Activated naive CD8-positive, alpha-beta T cell treated with anti-CD3 and anti-CD28 coated beads for 36 hours (primary cell): ENCODE measurements at places on chromosomes 12 and 14. TPM values are rescaled to one million over a fixed set of nuclear protein-coding genes. Genes with fewer than 3 reads are reported as not detected.
A peak's percentile ranks its signal among the peaks of the same experiment; 100 is the strongest.

GRCh38 chr12:6950811-6951540, at the start of gene PTPN6:
PTPN6 (plus strand) TSS chr12:6951356; CDS start chr12:6951513, 157 bp downstream.
- peak; percentile 79 for DNase-seq
- peaks cover 66% of the 10 kb centered on the region for H3K4me1 ChIP-seq
- H3K27ac ChIP-seq: peak within 1 kb of the TSS; percentile 93
- H3K27me3 ChIP-seq: peaks cover 4% of the 10 kb centered on the region
- H3K36me3 ChIP-seq: peaks cover 46% of the 10 kb centered on the region

- H3K36me3 ChIP-seq: no peaks in the 10 kb centered on the region
- H3K27me3 ChIP-seq: peaks cover 9% of the 10 kb centered on the region
- peak; percentile 32 for DNase-seq
- H3K4me1 ChIP-seq: peaks cover 11% of the 10 kb centered on the region
- H3K27ac ChIP-seq: peak overlapping the region; percentile 21
These were observed 188.5 kb downstream of the ALX1 start for GRCh38 chr12:85468356-85469157.

DNA sequence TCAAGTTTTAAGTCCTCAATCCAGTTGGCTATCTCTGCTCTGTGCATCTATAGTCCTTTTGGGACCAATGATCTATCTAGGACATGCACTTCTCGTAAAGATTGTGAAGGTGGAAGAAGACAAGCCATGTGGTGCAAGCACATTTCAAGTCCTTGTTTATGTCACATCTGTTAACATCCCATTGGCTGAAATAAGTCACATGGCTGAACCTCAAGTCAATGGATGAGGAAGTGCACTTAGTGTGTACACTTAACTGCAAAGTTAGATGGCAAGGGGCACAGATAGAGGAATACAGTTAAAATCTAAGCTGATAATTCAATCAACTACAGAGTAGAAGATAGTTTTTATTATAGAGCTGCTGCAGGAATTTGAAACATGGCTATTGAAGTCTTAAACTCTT, 362.8 kb upstream of the TBX3 start:
- H3K4me1 ChIP-seq: no peaks in the 10 kb centered on the region
- no peak for DNase-seq
- H3K36me3 ChIP-seq: no peaks in the 10 kb centered on the region
- no peaks in the 10 kb centered on the region for H3K27me3 ChIP-seq

DNA sequence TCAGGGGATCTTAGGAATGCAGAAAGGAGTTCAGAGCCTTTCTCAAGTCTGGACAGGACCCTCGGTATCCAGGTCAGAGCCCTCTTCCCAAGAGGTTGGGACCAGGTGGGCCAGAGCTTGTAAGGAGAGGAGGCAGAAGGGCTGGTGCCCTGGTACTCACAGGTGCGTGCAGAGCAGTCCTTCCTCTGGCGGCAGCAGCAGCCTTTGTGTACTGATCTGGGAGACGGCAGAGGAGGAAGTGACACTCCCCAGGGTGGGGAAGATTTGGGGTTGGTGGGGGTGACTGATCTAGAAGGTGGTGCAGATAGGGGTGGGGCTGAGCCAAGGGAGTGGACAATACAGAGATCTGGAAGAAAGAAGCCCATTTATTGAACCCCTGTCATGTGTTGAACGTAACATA, at the start of gene ITGB7:
Gene ITGB7, minus strand, starts transcription at position 210 of the 400 bp plus-strand sequence. CDS start 6,808 bp downstream, outside the sequence.
- peaks cover 54% of the 10 kb centered on the region for H3K36me3 ChIP-seq
- peak within 1 kb of the TSS; percentile 88 for H3K27ac ChIP-seq
- no peaks in the 10 kb centered on the region for H3K27me3 ChIP-seq

DNA sequence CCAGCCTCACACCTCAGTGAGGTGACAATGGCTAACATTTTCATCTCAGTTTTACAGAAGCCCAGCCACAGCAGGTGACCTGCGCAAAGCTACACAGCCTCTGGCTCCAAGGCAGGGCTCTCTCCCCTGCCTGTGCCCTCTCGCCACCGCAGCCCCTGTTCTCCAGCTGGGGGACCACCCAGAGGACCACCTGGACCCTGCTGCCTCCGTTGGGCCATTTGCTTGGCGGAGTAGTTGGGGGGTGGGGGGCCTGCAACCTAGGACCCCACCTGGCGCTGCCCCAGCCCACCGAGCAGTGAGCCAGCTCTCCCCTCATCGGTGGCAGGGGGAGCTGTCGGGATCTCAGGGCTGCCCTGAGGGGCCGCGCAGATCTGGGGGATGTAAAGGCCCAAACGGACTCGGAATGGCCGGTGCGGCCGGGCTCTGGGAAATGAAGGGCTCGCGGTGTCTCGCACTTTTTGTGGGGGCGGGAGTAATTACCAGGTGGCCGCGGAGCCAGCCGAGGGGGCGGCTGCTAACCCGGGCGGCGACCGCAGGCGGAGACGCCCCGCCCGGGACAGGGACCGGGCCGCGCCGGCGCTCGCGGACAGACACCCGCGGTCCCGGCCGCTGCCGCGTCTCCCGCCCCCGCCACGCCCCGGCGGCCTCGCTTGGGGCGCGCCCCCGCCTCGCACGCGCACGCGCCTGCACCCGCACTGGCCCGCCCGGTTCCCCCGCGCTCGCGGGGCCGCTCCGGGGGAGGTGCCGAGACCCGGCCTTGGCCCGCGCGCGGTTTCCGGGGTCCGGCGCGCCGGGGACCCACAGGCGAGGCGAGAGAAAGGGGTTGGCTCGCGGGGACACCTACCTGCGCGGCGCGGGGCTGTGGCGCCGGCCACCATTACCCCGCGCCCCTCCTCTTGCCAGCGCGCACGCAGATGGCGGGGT, 8.6 kb upstream of the GPR68 start:
- peak; percentile 58 for DNase-seq
- H3K27me3 ChIP-seq: no peaks in the 10 kb centered on the region
- H3K4me1 ChIP-seq: peaks cover 70% of the 10 kb centered on the region
- no peak overlapping the region for H3K27ac ChIP-seq
- H3K36me3 ChIP-seq: peaks cover 22% of the 10 kb centered on the region

DNA sequence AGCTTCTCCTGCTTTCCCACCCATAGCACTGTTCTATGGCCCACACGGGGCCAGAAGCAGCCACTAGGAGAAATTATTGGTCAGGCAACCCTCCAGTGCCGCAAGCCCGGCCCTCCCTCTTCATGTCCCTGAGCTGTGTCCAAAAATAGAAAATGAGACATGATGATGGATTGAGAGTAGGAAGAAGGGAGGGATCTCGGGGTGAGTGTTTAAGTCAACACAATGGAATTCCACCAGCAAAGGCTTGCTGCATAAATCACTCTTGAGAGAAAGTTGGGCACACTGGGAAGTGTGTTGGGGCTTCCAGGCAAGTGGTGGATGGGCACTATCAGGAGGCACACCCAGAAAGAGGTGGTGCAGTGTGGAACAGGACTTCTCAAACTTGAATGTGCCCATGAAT, 94.2 kb downstream of the LLPH start:
- H3K27ac ChIP-seq: no peak overlapping the region
- H3K27me3 ChIP-seq: peaks cover 62% of the 10 kb centered on the region
- no peak overlapping the region for H3K4me3 ChIP-seq
- no peaks in the 10 kb centered on the region for H3K4me1 ChIP-seq
- no peak for DNase-seq
- no peaks in the 10 kb centered on the region for H3K36me3 ChIP-seq

DNA sequence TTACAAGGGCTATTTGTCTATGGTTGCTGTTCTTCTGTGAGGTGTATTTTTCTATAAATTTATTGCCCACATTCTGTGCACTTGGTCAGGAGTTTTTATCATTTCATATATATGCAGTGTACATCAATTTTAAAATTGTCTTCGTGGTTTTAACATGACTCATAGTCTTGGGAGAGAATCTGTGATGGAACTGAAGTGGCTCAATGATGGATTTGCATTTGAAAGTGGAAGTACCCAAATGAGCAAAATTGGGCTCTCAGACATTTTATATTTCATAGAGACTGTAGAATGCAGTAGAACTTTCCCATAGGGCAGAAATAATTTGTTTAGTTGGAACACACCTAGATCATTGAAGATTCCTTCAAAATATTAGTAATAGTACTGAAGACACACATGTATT, 1.9 kb upstream of the SCFD1 start:
- peaks cover 37% of the 10 kb centered on the region for H3K4me1 ChIP-seq
- peaks cover 25% of the 10 kb centered on the region for H3K36me3 ChIP-seq
- no peaks in the 10 kb centered on the region for H3K27me3 ChIP-seq

GRCh38 chr14:20631023-20631879, 10.2 kb downstream of the OR6S1 start:
- peaks cover 48% of the 10 kb centered on the region for H3K4me1 ChIP-seq
- H3K27me3 ChIP-seq: peaks cover 63% of the 10 kb centered on the region
- H3K27ac ChIP-seq: peak overlapping the region; percentile 79
- peak; percentile 55 for DNase-seq

DNA sequence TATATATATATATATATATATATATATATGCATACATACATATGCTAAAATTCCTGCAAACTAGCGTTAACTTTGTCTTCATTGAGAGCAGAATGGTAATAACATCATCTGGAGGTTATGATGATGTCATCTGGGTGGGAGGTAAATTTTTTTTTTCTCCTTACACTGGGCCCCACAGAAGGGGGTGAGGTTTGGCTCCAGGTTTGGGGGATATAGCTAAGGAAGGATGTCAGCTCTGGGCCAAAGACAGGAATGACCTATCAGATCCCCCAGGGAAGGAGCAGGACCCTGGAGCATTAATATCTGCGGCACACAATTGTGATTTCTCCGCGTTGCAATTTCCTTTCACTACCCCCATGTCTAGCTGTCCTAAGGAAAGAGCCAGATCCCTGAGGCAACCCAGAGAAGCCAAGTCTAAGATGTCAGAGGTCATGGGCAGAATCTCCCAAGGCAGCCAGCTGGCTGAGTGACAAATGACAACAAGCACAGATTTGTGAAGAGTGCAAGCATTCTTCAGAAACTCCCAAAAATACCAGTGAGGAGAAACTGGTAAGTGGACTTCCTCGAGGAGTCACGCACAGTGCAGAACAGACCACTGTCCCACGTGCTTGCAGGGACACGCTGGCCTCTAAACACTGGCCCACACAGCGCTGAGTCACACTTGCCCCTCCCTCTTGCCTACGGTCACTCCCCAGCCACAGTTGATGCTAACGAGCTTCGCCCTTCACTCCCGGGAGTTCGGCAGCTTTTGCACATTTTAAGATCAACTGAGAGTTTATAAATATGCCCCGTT, 9.9 kb downstream of the UBC start:
- no peak overlapping the region for H3K27ac ChIP-seq
- no peak overlapping the region for H3K4me3 ChIP-seq
- no peaks in the 10 kb centered on the region for H3K27me3 ChIP-seq
- no peak for DNase-seq

DNA sequence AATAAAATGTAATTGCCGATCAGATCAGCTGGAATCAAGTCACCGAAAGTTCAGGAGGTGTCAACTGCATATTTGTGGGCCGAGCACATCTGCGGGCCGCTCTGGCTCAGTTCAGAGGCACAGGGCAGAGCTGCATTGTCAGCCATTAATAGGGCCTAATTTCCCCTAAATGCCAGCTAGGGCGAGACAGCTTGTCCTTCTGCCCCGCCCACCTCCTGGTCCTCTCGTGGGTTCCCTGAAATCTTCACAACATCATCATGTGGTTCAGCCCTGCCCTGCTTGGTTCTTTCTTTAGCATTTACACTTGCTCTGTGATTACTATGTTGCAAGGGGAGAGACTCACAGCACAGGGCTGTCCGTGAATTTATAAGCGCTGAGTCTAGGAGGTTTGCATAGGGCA, 148.9 kb downstream of the CHST11 start:
- no peaks in the 10 kb centered on the region for H3K27me3 ChIP-seq
- no peak overlapping the region for H3K27ac ChIP-seq
- H3K4me3 ChIP-seq: no peak overlapping the region
- H3K36me3 ChIP-seq: peaks cover 1% of the 10 kb centered on the region

GRCh38 chr12:46258129-46258528, 10.7 kb downstream of the SLC38A1 start:
- H3K27ac ChIP-seq: peak overlapping the region; percentile 50
- H3K4me3 ChIP-seq: no peak overlapping the region
- DNase-seq: no peak
- H3K27me3 ChIP-seq: no peaks in the 10 kb centered on the region

- peaks cover 27% of the 10 kb centered on the region for H3K27me3 ChIP-seq
- no peak overlapping the region for H3K4me3 ChIP-seq
- H3K36me3 ChIP-seq: no peaks in the 10 kb centered on the region
- H3K27ac ChIP-seq: no peak overlapping the region
- no peaks in the 10 kb centered on the region for H3K4me1 ChIP-seq
- no peak for DNase-seq
These were observed 93.4 kb upstream of the TMEM233 start for GRCh38 chr12:119500209-119500608.

DNA sequence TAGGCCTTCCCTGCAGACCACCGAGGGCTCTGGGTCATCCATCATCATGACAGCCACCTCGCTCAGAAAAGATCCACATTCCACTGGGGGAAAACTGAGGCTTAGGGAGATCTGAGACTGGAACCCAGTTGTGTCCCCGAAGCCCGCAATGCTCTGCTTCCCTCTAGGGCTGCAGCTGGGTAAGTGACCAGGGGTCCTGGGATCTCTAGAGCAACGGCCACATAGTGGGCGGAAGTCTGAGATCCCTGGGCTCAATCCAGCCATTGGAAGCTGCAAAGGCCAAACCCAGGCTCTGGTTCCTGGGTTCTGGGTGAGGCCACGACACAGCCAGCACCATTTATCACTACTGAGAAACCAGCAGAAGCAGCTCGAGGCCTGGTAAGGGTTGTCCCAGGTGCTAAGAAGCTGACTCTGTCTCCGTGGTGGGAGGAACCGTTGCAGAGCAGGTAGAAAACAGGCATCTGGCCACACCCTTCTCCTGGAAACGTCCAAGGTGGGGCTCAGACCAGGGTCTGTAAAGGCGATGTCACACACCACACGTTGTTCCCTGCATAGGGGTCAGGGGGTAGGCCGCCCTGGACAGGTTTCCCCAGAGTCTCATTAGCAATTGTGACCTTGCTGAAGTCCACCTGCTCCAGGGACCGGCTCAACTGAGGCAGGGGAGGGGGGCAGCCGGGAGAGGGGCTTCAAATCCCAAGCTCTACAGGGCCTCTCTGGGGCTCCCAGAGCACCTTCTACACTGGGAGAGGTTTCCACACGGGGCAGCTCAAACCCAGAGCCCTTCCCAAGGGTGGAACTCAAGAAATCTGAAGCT, 38.6 kb downstream of the BCL11B start:
- H3K4me1 ChIP-seq: peaks cover 87% of the 10 kb centered on the region
- no peaks in the 10 kb centered on the region for H3K27me3 ChIP-seq
- DNase-seq: no peak

- no peak overlapping the region for H3K4me3 ChIP-seq
- peaks cover 44% of the 10 kb centered on the region for H3K4me1 ChIP-seq
- H3K27ac ChIP-seq: peak overlapping the region; percentile 30
- H3K36me3 ChIP-seq: peaks cover 19% of the 10 kb centered on the region
These were observed 54.1 kb downstream of the PLXNC1 start for GRCh38 chr12:94202245-94203180.

GRCh38 chr14:26282578-26282977, 315.3 kb downstream of the NOVA1 start:
- H3K4me1 ChIP-seq: no peaks in the 10 kb centered on the region
- no peaks in the 10 kb centered on the region for H3K27me3 ChIP-seq
- no peak for DNase-seq
- no peak overlapping the region for H3K4me3 ChIP-seq
- H3K27ac ChIP-seq: no peak overlapping the region
- no peaks in the 10 kb centered on the region for H3K36me3 ChIP-seq

LRRC43 gene
- not detected for total RNA-seq

TMTC1 gene
- not detected for total RNA-seq

GPR84 gene
- 0.62 TPM for total RNA-seq

OTX2 gene
- total RNA-seq: not detected

PPP1R36 gene
- 0.18 TPM for total RNA-seq
